ENCODE measurements at places on chromosomes 3 and 15.
A peak's percentile ranks its signal among the peaks of the same experiment; 100 is the strongest.

GRCh38 chr3:188947401-188948280 lies 224.1 kb upstream of the TPRG1 start:
- DNase-seq, result peak; percentile 93

- DNase-seq, result no peak
Observed at GRCh38 chr3:115022835-115023398, 124.2 kb downstream of the ZBTB20 start.

DNA sequence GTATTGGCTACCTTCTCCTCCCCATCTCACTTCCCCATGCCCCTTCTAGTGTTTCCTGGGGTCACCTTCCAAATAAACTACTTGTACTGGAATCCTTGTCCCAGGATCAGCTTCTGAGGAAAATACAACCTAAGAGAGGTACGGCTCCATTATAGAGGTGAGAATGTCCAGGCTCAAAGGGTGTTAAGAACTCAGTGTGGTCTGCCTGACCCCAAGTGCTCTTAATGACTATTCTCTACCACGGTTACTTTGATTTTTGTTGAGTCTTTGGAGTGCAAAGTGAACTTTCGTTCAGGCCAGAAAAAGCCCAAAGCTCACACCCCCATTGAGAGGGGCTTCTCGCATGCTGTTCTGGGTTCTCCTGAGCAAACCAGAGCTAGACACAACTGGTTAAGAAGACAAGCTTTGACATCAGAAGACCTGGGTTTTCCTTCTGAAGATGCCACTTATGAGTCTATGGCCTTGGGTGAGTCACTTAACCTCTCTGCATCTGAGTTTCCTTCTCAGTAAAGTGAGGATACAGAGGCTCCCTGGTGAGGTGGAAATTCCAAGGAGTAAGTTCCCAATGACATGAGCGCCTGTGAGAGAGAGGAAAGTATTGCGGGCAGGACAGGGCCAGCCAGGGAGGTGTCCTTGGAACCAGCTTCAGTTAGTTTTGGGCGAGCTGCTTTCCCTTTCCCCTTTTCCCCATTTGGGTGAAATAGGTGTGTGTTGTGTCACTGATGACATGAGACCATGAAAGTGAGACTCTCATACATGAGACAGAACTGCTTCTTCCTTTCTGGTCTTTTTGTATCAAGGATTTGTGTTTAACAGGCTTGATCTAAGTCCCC lies 475.0 kb upstream of the PROK2 start:
- DNase-seq, result no peak

GRCh38 chr3:103210583-103210982 lies 775.8 kb downstream of the ZPLD1 start:
- DNase-seq, result no peak

DNA sequence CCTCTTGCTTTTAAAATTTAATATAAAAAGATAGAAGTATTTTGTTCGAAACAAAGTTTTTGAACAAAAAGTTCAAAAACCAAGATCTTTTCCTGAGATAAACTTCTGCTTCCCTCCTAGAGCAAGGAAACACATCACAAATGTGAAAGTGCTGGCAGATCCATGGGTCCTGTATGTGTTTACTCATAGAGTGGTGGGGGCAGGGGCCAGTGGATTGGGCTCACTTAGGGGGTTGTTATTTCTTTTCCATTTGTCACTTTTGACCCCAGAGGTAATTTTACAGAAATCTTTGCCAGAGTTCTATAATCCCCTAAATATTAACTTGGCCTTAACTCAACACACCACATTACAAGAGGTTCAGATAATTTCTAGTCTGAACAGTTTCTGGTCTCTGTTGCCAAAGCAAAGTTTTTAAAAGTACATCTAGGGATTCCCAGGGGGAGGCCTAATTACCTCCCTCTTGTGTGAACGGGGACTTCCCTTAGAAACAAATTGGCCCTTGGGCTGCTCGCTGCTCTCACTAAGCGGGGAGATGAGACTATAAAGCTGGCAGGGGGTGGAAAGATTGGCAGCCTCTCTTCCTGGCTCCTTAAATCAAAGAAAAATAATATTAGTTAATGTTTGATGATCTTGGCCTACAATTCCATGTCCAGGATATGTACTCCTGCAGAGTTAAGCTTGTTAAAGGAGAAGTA lies 66.8 kb upstream of the PTX3 start:
- no peak for DNase-seq

GRCh38 chr3:188179006-188179966 lies 25.3 kb downstream of the LPP start:
- DNase-seq, result no peak

DNA sequence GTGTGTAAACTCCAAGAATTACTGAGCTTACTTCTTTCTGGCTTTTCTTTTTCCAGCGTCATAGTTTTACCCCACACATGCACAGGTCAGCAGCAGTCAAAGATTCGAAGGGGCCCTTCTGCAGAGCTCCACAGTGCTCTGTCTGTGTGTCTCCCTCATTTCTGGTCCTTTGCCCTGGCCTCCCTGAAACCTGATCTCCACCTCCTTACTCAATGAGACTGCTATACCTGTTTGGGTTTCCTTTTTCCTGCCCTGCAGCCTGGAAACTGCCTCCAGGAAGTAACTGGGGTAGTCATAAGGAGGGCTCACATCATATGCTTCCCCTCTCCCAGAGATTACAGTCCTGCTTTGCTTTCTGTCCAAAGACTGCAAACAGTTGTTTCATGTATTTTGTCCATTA lies 82.8 kb upstream of the TNIK start:
- DNase-seq, result no peak

GRCh38 chr3:116148881-116149851 lies 296.1 kb downstream of the LSAMP start:
- DNase-seq, result no peak

DNA sequence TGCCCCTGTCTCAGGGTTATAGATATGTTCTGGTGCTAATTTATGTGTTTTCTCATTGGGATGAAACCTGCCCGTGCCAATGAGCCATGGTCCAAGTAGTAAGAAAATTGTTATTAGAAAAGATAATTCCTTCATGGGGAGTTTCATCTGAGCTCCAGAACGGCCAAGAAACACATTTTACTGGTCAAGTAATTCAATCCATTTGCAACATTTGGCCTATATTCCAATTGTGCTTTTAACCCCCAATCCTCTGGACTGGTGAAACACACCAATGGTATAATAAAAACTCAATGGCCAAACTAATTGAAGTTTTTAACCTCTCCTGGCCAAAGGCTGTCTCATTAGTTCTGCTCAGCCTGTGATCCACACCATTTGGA lies 53.7 kb upstream of the XCR1 start:
- no peak for DNase-seq

DNA sequence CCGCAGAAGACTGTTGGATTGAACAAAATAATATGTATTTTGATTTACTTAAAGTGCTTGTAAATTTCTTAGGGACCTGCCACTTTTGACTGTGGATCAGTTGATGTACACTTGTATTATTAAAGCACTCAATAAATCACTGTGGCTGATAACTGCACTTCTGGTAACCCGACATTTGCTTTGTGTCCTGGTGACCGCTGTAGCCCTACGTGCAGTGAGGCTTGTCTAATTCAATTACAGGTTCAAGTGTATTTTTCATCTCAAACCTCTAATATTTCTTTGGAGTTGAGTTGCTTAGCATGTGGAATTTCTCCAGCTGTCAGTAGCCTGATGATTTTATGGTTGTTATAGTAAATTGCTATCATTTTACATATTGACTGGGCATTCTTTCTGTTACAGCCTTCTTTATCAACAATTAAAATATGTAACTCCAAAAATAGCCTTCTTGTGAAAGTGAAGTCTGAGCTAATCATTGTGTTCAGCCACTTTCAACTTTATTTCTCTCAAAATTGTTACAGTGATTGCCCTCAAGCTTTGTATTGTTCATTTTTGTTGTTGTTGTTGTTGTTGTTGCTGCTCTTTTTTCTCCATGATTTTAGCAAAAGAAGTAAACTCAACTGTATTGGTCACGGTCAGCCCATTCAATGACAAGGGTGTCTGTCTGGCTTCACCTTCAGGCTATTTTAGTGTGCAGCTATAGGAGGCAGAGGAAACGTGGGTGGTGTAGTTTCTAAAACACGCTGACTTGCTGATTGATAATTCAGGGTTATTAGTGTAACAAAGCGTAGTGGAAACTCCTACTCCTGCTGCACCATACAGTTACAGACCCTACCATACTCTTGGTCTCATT lies 215.1 kb upstream of the UBE2E1 start:
- DNase-seq, result peak; percentile 84

DNA sequence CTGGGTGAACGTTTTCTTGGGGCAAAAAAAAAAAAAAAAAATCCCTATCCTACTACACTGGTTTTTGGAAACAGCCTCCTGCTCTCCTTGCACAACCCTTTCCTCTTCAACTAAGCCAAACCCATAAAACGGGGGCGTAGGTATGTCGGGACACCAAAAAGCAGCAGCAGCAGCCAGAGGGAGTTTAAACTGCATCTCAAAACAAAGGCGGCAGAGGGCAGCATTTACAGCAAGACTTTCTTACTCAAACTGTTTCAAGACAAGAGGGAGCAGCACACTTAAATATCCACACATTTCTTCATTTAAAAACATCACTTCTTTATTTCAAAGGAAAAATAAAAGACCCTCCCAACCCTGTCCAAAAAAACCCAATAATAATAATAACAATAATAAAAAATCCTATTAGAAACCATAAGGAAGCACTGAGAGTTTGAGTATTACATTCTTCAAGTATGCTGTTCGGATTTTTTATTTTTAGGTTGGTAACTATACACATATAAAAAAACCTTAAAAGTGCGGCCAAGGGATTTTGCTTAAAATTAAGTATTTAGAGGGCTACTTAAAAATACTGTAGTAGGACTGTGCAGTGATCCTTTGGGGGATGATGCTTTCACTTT lies 43.9 kb upstream of the PLXND1 start:
- DNase-seq, result peak; percentile 59

GRCh38 chr3:157938154-157938779 lies 168.0 kb downstream of the SHOX2 start:
- no peak for DNase-seq

DNA sequence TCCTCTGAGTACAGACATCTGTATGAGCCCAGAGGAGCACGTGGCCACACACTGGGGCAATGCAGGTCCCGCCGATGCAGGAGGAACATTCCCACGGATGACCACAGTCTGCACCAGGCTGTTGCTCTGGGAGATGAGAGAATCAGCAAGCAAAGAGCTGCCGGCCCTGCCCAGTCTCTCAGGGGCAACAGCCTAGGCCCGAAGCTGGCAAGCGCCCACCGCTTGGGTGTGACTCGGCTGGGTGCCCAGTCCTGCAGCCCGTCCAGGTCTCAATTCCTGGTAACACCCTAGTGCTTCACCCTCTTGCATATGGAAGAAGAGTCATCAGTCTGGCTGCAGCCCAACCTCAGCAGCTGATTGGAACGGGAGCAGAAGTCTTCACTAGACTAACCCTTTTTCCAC lies 153.7 kb upstream of the HES1 start:
- DNase-seq, result no peak

GRCh38 chr15:67307156-67307555 lies 52.6 kb downstream of the IQCH start:
- no peak for DNase-seq

- DNase-seq, result no peak
Observed at GRCh38 chr3:28612232-28612631, 263.6 kb upstream of the AZI2 start.

DNA sequence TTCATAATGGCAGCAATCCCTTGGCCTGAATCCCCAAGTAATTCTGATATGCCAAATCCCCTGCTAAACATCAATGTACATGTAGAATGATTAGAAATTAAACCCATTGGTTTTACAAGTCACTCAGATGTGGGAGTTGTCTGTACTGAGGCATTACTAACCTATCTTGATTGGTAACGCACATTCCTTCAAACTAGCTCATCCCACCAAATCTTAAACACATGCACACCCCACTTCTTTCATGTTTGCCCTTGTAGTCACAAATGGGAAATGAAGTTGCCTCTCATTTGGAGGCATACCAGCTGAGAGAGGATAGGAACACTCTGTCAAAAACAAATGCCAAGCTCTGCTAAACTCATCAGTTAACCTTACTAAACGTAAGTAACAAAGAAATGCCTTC lies 29.1 kb upstream of the MAN2C1 start:
- DNase-seq, result no peak

DNA sequence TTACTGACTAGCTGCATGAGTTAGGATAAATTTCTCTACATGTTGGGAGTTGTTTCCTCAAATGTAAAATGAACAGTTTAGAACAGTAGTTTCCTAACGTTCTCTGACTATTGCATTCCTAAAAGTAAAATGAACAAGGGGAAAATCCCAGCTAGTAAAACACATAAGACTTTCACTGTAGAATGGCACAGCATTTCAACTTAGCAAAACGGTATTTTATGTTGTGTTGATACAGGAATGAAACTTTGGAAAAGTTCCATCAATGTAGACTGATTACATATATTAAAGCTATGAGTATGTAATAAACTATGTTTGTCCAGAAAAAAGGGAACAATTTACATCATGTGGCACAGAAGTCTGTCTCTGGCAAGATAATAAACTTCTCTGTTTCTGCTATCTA lies 297.4 kb upstream of the EPHA3 start:
- no peak for DNase-seq

- no peak for DNase-seq
Observed at GRCh38 chr15:57363661-57364060, 12.6 kb upstream of the CGNL1 start.

DNA sequence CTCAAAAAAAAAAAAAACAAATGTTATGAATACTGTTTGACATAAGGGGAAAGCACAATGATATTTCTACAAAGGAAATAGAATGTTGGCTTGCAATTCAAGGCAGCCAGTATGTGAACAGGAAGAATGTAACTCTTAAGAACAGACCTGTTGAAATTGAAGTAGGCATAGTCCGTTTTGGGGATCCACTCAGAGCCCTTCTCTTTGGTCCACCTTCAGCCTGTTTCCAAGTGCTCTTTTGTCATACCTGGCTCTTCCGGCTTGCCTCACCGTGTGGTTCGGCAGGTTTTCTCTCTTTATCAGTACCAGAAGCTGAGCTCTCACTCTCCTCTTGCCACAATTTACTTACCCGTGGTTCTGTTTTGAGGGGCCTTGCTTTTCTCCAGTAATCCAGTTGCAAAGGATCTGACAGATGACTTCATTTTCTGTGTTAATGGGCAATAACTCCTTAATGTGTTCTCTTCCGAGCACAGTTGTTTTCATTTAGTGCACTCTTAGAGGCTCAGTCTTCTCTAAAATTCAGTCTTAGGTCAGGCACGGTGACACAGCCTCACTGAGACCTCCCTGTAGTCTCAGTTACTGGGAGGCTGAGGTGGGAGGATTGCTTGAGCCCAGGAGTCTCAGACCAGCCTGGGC lies 6.7 kb downstream of the ABHD17C start:
- peak; percentile 80 for DNase-seq

- no peak for DNase-seq
Observed at GRCh38 chr3:164832216-164832615, 246.1 kb downstream of the SI start.

DNA sequence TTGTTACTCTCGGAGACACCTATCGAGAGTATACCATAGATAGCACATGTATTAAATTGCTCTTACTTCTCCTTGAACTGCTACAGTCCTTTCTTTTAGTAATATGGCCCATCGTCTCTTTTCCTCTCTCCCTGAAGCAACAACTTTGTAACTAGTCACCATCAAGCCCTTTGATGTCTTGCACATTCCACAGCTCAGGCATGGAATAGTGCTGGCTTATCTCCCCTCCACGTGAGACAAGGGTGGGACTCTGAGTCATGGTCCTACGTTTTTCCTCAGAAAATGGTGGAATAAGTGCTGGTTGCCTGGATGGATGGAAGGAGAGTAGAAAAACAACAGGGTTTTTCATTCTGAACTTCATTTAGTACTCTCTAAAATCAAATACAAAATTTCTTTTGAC lies 163.3 kb upstream of the MBNL1 start:
- DNase-seq, result no peak

- DNase-seq, result no peak
Observed at GRCh38 chr3:65702202-65702601, 336.5 kb downstream of the MAGI1 start.

GRCh38 chr3:65526656-65527055 lies 512.1 kb downstream of the MAGI1 start:
- no peak for DNase-seq

All from SK-N-DZ (cell line).